ENCODE measurements at places on chromosomes 4 and X. TPM values are rescaled to one million over a fixed set of nuclear protein-coding genes. Genes with fewer than 3 reads are reported as not detected.

The FAM236C gene
- polyA plus RNA-seq: not detected

- no peak for DNase-seq
These were observed 904.6 kb downstream of the CCSER1 start for GRCh38 chr4:91031761-91032160.

The MAGEB16 gene
- polyA plus RNA-seq: not detected

GRCh38 chrX:40514376-40514775, 66.4 kb upstream of the ATP6AP2 start:
- DNase-seq: no peak

DNA sequence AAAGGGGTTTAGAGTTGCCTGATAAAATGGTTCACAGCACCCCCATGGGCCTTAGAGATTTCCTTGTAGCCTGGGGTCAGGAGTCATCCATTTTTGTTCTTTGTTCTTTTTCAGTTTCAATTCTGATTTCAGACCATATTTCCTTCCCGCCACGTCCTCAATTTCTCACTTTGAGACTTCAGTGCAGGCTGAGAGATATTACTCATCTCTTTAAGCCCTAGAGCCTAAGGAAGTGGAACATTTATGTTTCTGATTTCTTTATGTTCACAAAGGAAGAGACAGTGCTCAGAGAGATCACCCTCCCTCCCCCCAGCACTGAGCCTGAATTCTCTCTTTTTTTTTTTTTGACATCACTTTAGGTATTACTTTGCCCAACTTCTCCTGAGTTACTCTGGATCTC, 56.3 kb downstream of the MSN start:
- DNase-seq: no peak

GRCh38 chr4:94743838-94744237, 13.9 kb upstream of the BMPR1B start:
- DNase-seq: no peak

- DNase-seq: no peak
These were observed 273.9 kb downstream of the BCOR start for GRCh38 chrX:39823854-39824253.

DNA sequence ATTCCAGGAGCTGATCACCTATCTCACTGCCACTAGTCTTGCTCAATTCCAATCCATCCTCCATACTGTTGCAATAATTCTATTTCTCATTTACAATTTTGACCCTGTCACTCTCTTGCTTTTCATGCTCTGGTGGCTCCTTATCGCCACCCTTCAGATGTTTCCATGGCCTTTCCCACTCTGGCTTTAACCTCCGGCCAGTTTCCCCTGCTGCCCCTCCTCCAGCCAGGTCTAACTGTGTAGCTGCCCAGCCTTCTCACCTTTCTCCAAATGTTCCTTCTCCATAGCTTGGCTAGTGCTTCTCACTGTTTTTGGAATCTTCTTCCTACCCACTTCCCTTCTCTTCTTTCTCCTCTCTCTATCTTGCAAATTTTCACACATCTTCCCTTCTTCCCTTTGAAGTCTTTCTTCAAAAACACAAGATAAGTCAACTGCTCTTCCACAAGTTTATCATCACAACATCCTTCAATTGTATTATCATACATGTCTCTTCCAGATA, 153.8 kb downstream of the COL25A1 start:
- no peak for DNase-seq

DNA sequence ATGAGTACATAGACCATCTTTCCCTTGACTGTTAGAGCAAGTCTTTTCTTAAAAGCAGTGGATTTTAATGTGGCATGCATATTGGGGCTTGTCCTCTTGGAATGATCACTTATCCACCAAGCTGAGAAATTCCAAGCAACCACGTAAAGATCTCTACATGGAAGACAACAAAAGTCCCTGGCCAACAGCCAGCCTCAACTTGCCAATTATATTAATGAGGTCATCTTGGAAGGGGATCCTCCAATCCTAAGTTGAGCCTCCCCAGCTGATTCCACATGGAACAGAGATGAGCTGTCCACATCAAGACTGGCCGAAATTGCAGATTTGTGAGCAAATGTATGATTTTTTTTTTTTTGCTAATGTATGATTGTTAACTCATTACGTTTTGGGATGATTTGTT, 20.6 kb upstream of the FTHL17 start:
- DNase-seq: peak; percentile 3

- DNase-seq: no peak
These were observed 38.6 kb upstream of the SORCS2 start for GRCh38 chr4:7153711-7154110.

DNA sequence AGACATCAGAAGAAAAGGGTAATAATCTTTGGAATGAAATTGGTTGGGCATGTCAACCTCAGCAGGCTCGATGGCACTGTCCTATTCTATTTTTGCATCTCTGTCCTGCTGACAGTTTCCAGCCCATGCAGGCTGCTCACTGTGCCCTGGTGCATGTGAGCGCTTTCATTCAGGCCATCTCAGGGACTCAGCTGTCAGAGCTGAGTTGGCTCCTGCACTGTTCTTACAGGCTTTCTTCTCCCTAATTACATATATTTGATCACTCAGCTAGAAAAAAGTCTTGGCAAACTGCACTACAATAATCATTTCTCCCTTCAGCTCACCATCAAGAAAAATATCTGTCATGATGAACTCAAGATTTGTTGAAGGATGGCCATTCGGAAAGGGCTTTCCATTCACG, 84.7 kb downstream of the RASL11B start:
- no peak for DNase-seq

The TFE3 gene
- polyA plus RNA-seq: 22.2 TPM

Measured in fibroblast of lung (primary cell).